Mucosa of gallbladder (tissue), 1 donor: ENCODE measurements at places on chromosomes 3 and 15.

GRCh38 chr15:33136353-33136752 lies 58.2 kb downstream of the FMN1 start:
- DNase-seq, result no peak

GRCh38 chr3:6281662-6282061 lies 579.3 kb upstream of the GRM7 start:
- no peak for DNase-seq

- DNase-seq, result no peak
Measured at GRCh38 chr15:75631935-75632334, 6.4 kb upstream of the SNUPN start.

- DNase-seq, result no peak
Measured at GRCh38 chr3:156488767-156489166, 66.2 kb downstream of the SSR3 start.

DNA sequence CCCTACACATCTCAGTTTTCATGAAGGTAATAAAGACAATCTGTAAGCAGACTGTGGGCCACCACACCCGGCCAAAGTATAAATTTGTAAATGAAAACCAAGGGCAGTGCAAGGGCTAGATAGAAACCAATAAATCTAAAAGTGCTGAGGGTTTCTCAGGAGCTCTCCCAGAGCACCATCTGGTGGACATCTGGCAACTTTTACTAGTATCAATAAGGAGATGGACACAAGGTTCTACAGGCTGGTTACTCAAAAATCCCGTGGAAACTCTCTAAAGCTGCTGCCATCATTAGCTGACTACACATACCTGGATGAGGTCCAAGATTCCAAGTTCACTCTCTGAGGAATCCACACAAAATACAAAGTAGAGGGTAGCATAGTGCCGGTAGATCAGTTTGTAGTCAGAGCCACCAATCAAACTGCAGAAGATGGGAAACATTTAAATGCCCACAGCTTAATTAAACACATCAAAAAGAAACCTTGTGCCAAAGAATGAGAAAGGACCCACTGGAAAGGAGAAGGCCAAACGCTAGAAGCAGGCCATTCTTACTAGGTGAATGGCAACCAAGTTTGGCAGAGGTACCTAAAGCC lies 5.5 kb downstream of the AP3S2 start:
- DNase-seq, result peak; percentile 28

DNA sequence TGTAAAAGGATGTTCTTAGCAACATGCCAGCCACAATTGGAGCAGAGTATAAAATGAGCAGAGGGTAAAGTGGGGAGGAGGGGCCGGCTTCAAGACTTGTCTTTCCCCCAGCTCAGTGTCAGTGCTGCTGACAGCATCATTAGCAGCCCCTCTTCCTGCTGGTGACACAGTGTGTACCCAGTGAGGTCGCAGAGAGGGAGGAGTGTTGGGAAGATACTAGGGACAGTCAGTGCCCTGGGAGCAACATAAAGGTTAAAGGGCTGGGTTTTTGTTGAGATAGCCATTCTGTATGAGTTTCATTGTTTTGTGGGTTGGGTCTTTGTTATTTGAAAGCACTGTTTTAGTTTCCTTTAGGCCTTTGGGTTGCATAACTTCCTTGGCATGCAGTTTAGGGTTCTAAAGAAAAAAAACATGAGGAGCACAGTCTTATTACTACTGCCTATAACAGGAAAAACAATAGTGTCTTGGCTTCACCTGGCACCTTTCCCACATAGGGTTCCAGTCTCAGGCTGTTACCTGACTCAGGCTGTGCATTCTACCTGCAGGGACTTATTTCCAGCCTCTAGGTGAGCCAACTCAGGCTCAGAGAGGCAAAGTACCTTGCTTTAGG lies 94.1 kb upstream of the SKOR1 start:
- peak; percentile 10 for DNase-seq

GRCh38 chr15:69096196-69096595 lies 64.2 kb upstream of the GLCE start:
- no peak for DNase-seq

DNA sequence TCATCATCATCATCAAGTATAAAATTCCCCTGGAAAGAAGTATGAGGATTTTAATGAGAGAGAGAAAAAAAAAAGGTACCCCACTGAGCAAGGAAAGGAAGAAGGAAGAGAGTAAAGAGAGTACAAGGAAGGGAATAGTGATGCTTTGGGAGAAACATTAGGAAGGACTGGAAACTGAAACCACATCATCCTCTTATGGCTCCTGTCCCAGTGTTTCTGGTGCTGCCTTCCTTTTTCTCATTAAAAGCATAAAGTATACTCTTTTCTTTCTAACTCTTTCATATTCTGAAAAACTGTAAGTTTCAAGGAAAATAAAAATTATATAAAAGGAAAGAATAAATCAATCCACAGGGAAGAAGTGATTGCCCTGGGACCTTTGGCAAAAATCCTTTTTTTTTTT lies 616.4 kb upstream of the CBLB start:
- DNase-seq, result no peak

GRCh38 chr3:62255758-62256157 lies 117.6 kb downstream of the FEZF2 start:
- no peak for DNase-seq

- DNase-seq, result no peak
Measured at GRCh38 chr3:149701206-149701976, 43.6 kb upstream of the WWTR1 start.

DNA sequence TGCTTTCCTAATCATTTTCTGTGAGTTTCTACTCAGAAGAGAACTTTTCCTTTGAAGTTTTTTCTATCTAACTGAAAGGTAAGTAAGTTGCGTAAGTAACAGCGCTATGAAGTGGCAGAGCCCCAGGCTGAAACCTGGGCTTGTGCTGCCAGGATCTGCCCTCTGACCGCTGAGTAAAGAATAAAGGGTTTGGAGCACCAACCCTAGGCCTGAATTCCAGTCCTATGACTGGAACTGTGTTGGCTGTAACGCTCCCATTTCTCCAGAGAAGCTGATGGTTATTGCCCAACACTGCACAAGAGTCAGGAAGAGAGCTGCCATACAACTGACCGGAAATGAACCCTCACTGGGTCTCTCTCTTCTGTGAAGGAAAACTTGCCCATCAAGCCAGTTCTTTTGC lies 87.0 kb downstream of the FOXB1 start:
- peak; percentile 27 for DNase-seq

GRCh38 chr15:32942401-32942841 lies 224.6 kb downstream of the GREM1 start:
- no peak for DNase-seq

DNA sequence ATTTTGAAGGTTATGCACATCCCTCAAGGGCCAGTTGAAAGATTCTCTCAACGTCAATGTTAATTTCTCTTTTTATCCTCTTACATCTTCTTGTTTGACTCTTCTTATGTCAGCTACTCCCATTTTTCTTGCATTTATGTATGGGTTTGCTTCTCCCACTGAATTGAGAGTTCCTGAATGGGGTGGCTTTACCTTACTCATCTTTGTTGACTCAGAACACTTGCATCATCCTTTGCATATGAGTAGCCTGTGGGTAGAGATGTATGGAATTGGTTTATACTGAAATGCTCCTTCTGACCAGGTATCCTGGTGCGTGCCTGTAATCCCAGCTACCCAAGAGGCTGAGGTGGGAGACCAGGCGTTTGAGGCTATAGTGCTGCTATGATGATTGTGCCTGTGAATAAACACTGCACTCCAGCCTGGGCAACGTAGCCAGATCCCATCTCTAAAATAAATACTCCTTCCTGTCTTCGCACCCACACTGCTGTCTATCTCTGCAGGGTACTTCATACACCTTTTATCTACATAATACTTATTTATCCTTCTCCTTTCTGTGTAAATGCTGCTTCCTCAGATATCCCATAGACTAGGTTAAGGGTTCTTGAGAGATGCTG lies 123.6 kb upstream of the DPH6 start:
- no peak for DNase-seq

DNA sequence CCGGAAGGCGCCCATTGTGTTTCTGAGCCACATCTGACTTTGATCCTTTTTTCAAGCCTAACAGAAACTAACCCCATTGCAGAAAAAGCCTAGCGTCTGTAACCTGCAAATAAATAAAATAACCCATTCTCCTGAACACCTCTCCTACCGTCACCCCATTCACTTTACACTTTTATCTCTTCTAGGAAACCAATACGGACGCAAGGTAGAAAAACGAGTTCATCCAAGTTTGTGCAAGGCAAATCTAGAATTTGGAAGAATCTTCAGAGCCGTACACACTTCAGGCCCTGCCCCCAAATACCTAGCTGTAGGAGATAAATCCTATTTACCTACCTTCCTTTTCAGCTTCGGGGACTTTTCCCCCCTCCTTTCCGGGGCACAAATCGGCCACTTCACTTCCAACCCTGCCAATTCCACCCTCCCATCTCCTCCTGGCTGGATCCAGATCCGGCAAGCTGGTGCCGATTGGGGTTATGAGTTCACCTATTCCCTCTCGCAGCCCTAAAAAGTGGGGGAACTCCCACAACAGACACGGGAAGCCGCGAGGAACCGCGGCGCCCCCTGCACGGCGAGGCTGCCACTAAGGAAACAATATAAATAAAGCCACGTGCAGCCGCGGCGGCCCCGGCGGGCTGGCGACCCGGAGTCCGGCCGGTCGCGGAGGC lies 987 bp downstream of the PRTG start:
- DNase-seq, result no peak

- no peak for DNase-seq
Measured at GRCh38 chr15:81356252-81356651, 17.8 kb downstream of the TMC3 start.

- DNase-seq, result no peak
Measured at GRCh38 chr3:8341821-8342247, 159.8 kb upstream of the LMCD1 start.

DNA sequence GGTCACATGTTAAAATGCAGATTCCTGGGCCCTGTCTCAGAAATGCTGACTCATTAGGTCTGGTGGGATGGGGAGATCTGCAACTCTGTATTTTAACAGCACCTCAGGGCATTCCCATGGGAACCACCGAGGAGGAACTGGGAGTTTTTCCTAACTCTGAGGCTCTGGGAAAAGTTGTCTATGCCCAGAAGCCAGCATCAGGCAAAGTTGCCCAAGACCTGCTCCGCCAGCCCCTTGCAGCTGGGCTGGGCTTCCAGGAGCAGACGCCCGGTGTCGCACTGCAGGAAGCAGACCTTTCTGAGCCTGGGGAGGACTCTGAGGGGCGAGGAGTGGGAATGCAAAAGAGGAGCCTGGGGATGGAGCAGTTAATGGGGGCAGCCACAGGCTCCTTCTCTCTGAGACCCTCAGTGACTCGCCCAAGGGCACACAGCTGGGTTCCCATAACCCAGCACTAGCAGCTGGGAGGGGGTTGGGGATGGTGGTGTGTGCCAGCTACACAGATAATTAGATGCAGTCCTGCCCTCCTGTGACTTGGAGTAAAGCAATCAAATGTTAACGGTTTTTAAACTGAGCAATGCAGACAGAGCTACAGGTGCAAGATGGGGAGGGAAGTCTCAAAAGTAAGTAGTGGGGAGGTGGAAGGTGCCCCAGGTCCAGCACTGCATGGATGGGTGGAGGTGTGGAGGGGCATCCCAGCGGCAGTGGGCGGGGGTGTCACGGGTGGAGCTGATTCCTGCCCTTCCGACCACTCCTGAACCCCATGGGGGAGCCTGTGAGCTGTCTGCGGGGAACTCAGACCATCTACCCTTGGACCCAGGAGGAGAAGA lies 100.4 kb downstream of the LSM3 start:
- no peak for DNase-seq

GRCh38 chr15:58066042-58066867 lies 744 bp upstream of the ALDH1A2 start:
- peak; percentile 60 for DNase-seq

GRCh38 chr3:14898929-14899328 lies 48.5 kb upstream of the NR2C2 start:
- DNase-seq, result no peak

GRCh38 chr3:46471371-46471914 lies 6.7 kb upstream of the LTF start:
- no peak for DNase-seq

- no peak for DNase-seq
Measured at GRCh38 chr15:60899322-60899966, 329.7 kb downstream of the RORA start.

- DNase-seq, result no peak
Measured at GRCh38 chr3:13767030-13767429, 112.8 kb downstream of the WNT7A start.

DNA sequence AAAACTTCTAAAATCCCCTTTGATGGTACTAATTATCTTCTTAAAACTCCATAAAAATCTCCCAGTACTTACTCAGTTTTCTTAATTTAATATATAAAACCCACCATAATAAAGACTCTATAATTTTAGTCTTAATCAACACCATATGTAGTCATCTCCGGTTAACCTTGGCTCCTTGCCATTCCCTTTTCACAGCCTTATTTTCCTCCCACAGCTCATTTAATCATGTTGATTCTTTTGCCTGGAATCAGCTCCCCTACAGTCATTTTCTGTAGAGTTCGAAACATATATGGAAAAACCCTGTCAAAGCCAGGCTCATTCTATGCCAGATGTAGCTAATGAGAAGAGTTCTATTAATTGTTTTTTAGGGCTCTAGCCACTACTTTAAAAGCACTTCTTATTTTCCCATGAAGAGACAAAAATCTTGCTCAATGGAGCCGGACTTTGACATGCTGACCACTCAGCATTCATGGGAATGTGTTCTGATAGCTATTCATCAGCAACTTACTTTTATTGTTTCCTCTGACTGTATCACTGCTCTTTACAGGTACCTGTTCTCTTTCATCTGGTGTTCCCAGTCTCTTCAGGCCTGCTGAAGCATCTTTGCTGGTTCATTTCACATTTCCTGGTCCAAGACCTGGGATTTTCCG lies 573.4 kb downstream of the NAALADL2 start:
- DNase-seq, result no peak

DNA sequence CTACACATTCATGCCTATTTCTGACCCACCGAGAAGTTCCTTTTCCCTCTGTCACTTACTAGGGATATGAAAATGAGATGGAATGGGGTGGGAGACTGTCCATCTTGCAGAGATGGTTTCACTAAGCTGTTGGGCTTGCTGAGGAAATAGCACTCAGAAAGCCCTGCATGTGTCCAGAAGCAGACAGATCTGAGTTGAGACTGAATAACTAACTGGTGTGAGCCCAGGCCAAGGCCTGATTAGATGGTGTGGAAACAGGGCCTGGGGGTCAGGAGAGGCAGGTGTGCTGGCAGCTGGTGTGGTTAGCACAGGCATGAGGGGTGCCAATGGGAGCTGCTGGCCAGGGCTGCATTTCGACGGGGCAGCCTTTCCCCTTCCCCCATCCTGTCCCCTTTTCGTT lies 72.1 kb downstream of the CLSTN2 start:
- DNase-seq, result no peak

DNA sequence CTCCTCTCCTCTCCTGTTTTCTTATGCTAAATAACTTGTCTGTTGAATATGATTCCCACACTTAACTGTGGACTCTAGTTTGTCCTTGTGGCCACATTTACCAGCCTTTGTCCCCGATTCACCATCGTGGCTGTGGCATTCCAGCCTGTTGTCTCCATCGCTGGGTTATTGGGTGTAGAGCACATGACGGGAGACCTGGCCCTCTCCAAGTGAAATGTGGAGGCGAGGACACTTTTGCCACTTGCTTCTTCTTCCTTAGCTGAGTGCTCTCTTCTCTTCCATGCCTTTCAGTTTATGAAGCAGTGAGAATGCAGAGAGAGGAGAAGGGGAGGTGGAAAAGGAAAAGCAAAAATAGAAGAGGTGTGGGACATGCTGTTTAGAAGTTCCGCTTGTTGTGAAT lies 61.5 kb upstream of the SAMMSON start:
- no peak for DNase-seq
